ENCODE measurements at places on chromosomes 4 and X.

- DNase-seq: no peak
These were observed 89.7 kb downstream of the BCOR start for GRCh38 chrX:40007756-40008705.

DNA sequence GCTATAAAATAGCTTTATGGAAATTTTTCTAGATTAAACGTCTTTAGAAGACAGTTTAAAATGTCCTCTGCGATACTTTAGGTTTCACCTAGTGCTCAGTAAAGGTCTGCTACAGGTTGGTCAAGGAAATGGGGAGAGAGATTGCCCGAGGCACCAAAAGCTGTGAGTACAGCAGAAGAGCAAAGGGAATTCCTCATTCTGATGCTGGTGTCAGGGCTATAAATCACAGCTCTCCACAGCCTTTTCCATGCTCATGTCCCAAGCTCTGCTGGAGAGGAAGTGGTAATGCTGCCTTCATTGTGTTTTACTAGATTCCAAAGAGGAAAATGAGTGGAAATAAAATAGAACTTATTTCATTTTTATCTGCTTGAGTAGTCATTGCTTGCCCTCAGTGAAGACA, 2060.4 kb downstream of the ARAP2 start:
- no peak for DNase-seq

DNA sequence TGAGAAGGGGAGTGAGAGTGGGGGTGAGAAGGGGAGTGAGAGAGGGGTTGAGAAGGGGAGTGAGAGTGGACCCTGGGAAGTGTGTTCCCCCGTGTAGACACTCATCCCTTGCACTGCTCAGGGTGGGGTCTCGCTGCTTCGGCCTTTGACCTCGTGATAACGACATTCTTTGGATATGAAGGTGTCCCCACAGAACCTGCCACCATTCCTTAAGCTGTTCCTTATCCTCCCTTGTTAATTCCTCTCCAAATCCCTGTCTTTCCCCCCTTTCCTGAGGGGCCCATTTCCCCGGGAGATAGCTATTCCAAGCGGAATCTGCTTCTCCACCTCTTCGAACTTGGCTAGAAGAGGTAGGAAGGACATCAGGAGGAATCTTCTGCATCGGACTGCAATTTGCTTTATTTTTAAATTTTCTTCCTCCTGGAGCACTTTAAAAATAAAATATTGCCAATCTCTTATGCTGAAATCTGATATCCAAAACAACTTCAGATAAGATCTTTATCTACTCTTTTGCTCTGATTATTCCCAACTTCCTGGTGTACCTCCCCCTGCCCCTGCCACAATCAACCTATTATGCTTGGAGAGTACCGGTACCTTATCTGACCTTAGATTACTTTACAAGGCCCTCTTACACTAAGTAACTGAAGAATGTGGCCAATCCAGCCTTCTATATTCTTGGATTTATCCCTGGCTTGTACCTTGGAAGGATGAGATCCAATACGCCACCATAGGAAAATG, 15.6 kb downstream of the TRIML1 start:
- DNase-seq: no peak

GRCh38 chr4:98261405-98262291, 464 bp downstream of the RAP1GDS1 start:
- DNase-seq: no peak

GRCh38 chrX:153371256-153371655, 29.9 kb downstream of the PNMA6E start:
- no peak for DNase-seq

- no peak for DNase-seq
These were observed 231.7 kb upstream of the PGRMC2 start for GRCh38 chr4:128519163-128519830.

DNA sequence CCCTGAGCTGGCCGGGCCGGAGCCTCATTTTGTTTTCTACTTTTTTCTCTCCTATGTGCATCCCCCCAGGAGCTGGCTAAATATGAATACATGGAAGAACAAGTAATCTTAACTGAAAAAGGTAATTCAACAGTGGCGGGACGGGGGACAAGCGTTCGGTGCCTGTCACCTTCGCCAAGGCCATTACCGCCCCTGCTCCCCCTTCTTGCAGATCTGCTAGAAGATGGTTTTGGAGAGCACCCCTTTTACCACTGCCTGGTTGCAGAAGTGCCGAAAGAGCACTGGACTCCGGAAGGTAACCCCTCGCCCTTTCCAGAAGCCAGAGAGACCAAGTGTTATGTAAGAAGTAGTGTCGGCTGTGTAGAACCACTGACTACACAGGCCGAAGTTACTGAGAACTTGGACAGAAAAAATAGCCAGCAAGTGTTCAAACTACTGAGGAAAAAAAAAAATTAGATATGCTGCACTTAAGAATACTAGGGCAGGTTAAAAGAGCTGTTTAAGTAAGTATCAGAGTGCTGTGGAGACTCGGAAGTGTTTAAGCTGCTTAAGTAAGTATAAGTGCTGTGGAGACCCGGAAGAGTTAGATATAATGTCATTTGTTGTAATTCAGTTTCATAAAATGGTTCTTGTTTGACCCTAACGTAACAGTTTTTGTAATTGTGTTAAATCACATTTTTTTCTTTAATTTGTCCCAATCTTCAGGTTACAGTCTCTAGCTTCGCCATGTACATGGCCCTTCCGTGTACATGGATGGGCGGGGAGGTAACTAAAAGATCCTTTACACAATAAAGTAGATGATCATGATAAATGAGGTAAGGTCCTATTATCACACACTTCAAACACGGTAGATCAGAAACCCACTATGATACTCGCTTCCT, 856 bp downstream of the SAT1 start:
- DNase-seq: no peak

All from NCI-H460 (cell line).